T-helper 1 cell (primary cell): ENCODE measurements at places on chromosomes 7 and 10.
A peak's percentile ranks its signal among the peaks of the same experiment; 100 is the strongest.

- DNase-seq = no peak
These were observed 87.2 kb upstream of the UNC5B start for GRCh38 chr10:71124921-71125748.

DNA sequence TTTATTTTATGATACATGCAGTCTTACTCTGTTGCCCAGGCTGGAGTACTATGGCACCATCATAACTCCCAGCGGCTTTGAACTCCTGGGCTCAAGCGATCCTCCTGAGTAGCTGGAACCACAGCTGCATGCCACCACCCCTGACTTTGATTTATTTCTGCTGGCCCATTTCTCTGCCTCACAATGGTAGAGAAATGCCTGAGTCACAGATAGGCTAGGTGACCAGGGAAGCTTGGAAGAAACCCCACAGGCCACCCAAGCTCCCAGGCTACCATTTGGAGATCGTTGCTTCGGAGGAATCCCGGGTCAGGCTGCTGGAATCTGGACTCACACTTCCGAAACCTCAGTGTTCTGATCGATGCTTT is 17.4 kb upstream of the BAIAP2L1 start:
- DNase-seq = no peak

- DNase-seq = no peak
These were observed 26.6 kb downstream of the INPP5A start for GRCh38 chr10:132564249-132564605.

- DNase-seq = no peak
These were observed 190.7 kb upstream of the CHRM2 start for GRCh38 chr7:136677471-136678365.

DNA sequence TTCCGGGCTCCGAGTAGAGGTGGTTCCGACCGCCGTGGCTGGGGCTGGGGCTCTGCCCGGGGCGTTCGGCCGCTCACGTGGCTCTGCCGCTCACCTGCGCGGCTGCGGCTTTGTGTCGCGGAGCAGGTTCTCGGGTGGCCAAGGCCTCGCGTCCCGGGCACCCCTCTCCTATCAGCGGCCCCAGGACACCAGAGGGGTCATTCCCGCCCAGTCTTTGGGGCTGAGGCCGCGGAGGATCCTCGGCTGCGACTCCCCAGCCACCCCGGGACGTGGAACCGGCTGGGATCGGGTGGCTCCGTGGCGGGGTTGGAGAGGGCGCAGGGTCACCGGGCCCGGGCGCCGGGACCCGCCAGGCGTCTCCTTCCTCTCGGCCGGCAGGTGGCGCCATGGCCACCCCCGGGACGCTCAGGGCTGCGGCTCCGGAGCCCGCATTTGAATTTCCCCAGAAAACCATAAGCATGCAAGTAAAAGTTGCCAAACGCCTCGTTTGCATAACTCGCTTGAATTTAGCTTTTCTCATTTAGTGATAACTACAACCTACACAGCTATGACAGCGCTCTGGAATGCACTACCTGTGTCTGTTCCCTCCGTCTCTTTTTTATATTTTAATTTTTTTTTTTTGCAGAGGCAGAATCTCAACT is 1.2 kb downstream of the COL26A1 start:
- peak; percentile 38 for DNase-seq

GRCh38 chr10:51214207-51215196 is 140.2 kb downstream of the PRKG1 start:
- DNase-seq = no peak

GRCh38 chr7:2526659-2527504 is 7.3 kb downstream of the LFNG start:
- peak; percentile 2 for DNase-seq

GRCh38 chr10:132637477-132638129 is 100.0 kb downstream of the INPP5A start:
- no peak for DNase-seq

DNA sequence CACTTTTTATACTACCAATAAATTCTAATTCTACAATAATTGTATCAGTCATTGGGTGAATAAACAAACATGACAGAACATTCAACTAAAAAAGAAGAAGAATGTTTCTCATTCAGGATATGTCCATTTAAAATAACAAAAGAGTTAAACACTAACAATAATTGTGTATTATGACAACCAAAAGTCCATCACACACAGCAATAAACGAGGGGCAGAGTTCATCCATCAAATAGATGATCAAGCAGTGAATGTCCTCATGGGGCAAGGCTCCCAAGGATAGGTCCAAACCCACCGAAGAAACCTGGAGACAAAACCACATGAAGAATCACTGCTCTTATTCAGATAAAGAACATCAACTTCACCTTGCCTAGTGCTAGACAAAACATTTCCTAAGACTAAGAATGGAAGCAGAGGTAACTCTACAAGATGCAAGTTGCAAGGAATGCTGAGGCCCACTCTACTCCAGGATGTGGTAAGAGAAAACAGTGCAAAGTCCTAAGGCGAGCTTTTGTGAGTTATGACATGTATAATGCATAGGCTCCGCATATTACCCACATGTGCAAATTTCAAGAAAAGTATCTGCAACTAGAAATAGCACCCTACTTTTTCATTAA is 115.1 kb downstream of the PARD3 start:
- DNase-seq = no peak

- DNase-seq = no peak
These were observed 24.5 kb upstream of the PPP1R9A start for GRCh38 chr7:94882891-94883290.

- DNase-seq = no peak
These were observed 115.9 kb downstream of the GPR85 start for GRCh38 chr7:112970771-112971170.

DNA sequence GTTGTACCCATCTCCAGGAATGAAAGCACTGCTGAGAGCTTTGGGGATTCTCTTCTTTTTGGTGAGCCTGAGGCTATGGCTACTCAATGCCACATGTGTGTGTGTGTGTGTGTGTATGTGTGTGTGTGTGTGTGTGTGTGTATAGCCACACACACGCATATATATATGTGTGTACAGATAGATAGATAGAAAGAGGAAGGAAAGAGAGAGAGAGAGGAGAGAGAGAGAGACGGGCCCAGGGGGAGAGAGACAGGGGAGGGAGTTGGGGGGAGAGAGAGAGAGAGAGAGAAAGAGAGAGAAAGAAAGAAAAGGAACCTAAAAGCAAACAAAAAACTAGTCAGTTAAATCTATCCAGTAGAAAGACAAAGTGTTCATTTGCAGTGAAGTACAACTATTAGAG is 8.3 kb downstream of the SLC13A4 start:
- DNase-seq = no peak

GRCh38 chr10:5723692-5724091 is 39.1 kb downstream of the TASOR2 start:
- DNase-seq = no peak

- no peak for DNase-seq
These were observed 45.2 kb downstream of the PARP12 start for GRCh38 chr7:140017543-140017942.

DNA sequence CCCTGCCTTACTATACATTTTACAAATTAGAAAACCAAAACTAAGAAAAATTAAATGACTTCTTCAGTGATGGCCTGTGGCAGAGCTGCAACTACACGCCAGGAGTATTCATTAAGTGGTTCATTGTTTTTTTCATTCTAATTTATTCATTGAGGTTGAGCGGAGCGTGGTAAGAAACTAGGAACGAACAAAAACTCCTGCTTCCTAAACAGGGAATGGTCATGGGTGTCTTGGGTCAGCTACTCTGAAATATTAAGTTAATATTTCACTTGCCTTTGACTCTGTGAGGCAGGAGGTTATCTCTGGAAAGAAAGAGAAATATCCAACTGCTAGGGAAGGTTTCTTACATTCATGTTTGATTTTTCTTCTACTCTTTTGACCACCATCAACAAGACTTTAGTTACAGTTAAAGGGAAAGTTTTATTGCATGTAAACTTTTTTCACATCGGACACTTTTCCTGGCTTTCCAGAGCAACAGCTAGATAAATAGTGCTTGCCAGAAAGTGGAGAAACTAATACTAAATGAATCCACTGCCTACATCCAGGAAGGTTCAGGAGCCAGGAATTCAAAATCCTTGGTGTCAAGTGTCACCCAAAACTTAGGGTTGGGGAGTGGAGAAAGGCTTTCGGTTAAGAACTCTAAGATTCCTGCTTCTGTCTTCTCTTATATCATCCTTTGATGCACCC is 896 bp upstream of the GNG11 start:
- no peak for DNase-seq

GRCh38 chr7:101200504-101200861 is 353 bp downstream of the MOGAT3 start:
- DNase-seq = no peak

DNA sequence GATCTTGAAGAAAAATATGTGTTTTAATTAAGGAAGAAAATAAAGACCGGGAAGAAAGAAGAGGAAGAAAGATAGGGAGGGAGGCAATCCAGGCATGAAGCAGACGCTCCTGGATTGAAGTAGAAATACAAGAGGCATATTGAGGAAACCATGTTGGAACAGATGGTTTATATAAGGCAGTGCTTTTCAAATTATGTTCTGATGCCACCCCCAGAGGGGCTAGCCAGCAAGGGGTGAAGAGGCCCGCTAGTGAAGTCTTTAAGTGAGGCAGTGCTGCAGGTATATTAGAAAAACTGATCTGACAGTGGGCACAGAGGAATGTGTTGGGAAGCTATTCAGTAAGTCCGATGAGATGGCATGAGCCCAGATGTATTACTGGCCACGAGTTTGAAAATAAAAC is 40.1 kb downstream of the REEP3 start:
- no peak for DNase-seq

GRCh38 chr7:1388703-1389335 is 70.5 kb downstream of the MICALL2 start:
- DNase-seq = no peak

DNA sequence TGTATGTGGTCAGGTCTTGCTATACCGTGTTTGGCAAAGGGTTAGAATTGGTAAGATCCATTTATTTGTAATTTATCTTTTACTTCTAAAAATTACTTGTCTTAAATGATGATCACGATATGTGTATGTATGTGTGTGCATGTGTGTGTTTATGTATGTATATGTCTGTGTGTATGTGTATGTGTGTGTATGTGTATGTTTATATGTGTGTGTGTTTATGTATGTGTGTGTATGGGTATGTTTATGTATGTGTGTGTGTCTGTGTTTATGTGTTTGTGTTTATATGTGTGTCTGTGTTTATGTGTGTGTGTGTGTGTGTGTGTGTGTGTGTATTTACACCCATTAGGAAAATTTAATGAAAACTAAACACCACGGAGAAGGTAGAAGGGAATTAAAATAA is 176.9 kb upstream of the FZD8 start:
- DNase-seq = no peak
